CD8-positive, alpha-beta memory T cell (primary cell): ENCODE measurements at places on chromosomes 4 and X.

- DNase-seq: no peak
Observed at GRCh38 chr4:29900336-29900735, 819.8 kb upstream of the PCDH7 start.

GRCh38 chrX:50905334-50905733 lies 5.2 kb upstream of the BMP15 start:
- no peak for DNase-seq

GRCh38 chrX:38807873-38808272 lies 6.6 kb downstream of the MID1IP1 start:
- no peak for DNase-seq

GRCh38 chrX:71604796-71605568 lies 13.3 kb downstream of the CXCR3 start:
- DNase-seq: no peak

DNA sequence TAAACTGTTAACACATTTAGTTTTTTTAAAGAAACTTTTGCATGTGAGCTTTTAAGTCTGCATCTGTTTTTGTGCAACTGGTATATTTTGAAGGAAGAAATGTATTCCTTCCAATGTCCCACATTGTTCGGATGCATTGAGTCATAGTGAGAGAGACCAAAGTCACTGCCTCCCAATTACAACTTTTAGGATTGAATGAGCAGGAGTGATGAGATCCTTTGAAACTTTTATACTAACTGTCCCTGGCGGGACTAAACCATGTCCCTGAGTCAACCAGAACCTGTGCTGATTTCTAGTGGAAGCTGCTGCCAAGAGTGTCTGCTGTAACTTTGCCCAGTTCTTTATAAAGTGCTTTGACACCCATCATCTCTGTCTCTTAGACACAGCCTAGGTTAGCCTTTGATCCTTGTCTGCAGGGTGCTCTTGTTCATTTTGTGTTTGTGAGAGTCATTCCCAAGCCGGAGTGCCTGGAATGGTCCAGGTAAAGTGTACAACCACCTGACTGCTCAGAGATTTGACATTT lies 122.7 kb downstream of the ZNF518B start:
- no peak for DNase-seq

GRCh38 chrX:39716401-39716800 lies 381.4 kb downstream of the BCOR start:
- DNase-seq: no peak

- DNase-seq: no peak
Observed at GRCh38 chr4:34047363-34047762, 2197.0 kb downstream of the ARAP2 start.

GRCh38 chr4:103996637-103997036 lies 276.9 kb upstream of the TACR3 start:
- DNase-seq: no peak

GRCh38 chr4:40180356-40180755 lies 16.5 kb upstream of the RHOH start:
- DNase-seq: no peak

- no peak for DNase-seq
Observed at GRCh38 chr4:174211622-174212044, 71.8 kb downstream of the FBXO8 start.

GRCh38 chr4:42641656-42642055 lies 15.2 kb downstream of the ATP8A1 start:
- no peak for DNase-seq

DNA sequence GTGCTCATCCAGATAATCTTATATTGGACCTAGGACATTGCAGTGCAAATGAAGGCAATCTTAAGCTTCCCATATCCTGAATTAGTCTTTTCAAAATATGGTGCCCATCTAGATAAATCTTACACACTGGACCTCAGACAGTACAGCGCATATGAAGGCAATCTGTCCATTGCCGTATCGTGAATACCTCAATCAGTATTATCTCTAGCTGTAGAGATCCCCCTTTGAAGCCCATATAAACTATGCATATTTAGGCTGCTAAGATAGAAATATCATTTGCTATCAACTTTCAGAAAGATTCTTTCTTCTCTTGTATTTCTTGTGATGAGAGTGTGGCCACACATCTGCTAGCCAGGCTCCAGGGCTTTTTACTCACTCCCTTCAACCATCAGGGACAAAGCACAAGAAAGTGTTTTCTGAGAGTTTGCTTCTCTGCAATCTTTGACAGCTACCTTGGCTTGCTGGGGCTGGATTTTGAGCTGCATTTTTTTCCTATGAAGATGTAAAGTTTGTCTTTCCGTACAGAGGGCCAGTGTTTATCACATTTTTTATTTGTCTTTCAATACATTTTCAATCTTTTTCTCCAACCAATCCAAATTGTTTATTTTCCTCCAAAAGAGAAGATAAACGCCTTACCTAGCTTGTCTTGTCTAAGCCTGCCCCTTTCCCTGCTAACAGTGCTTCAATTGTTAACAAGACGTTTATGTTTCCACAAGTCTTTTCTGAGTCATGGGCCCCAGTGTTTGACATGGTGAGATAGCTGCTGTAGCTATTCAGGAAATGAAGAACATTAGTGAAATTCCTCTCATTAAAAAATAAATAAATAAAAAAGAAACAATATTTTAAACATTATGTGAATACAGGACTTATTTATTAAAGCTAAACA lies 57.6 kb upstream of the FAT1 start:
- no peak for DNase-seq
